AG04450 (cell line): ENCODE measurements at places on chromosomes 1 and 21.
A peak's percentile ranks its signal among the peaks of the same experiment; 100 is the strongest.

DNA sequence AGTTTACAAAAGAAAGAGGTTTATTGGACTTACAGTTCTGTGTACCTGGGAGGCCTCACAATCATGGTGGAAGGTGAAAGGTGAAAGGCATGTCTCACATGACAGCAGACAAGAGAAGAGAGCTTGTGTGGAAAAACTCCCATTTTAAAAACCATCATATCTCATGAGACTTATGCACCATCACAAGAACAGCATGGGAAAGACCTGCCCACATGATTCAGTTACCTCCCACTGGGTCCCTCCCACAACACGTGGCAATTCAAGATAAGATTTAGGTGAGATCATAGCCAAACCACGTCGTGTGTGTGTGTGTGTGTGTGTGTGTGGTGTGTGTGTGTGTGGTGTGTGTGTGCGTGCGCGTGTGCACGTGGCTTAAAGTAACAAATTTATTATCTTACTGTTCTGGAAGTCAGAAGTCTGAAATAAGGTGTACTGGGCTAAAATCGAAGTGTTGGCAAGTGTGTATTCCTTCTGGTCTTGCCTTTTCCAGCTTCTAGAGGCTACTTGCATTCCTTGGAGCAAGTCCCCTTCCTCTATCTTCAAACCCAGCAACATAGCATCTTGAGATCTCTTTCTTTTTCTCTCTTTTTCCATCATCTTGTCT lies 48.1 kb upstream of the MPC2 start:
- DNase-seq = no peak

GRCh38 chr1:163298365-163298764 lies 23.4 kb upstream of the NUF2 start:
- no peak for DNase-seq

- DNase-seq = no peak
Measured at GRCh38 chr21:34252751-34253150, 111.1 kb upstream of the KCNE2 start.

- no peak for DNase-seq
Measured at GRCh38 chr21:44643741-44644310, 2.4 kb upstream of the KRTAP10-11 start.

DNA sequence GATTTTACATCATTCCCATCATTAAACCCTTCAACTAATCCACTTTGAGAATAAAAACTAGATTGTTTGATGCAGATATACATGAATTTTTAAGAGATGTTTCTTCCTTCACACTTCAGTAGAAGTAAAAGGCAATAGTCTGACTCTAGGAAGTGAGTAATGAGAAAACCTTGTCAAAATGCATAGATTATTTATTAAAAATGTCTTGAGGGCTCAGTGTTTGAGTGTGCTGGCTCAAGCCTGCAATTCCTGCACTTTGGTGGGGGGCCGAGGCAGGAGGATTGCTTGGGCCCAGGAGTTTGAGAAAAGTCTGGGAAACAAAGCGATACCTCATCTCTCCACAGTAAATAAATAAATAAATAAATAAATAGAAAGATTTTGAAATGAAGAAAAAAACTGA lies 177.1 kb downstream of the NEGR1 start:
- no peak for DNase-seq

DNA sequence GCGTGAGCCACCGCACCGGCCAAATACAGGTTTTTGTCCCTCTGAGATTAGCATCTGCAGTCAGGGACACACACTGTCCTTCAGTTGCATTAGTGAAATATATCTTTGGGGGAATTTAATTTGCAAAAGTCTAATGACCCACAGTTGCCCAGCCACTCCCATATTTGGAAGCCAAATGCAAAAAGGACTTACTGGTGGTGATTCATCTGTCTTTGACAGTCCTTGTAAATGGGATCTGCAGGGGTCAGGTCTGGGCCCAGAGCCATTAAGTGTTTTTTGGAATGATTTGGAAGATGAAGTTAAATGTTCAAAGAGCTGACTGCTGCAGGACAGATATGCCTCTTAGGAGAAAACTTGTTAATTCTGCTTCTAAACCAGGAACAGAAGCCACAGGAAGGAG lies 44.6 kb upstream of the DNASE2B start:
- DNase-seq = no peak

- DNase-seq = no peak
Measured at GRCh38 chr1:247421074-247421473, 5.1 kb downstream of the NLRP3 start.

- peak; percentile 86 for DNase-seq
Measured at GRCh38 chr1:234963180-234963903, 165.3 kb downstream of the TOMM20 start.

DNA sequence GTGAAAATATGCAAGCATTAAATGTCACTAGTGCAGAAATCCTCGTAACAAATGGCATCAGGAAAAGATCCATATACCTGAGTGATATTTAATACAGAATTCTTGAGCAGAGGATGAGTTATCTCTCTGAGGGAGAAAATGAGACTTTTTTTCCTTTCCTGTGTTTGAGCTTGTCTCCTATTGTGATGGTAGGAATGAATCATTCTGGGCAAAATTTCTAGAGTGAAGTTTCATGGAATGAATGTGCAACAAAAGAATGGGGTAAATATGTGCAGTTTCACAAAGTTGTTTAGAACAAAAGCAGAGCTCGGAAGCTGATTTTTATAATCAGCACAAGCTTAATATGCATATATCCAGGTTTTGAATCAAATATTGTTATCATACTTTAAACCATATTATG lies 4.6 kb downstream of the CTPS1 start:
- no peak for DNase-seq

- no peak for DNase-seq
Measured at GRCh38 chr1:160489513-160490261, 33.4 kb downstream of the SLAMF6 start.

DNA sequence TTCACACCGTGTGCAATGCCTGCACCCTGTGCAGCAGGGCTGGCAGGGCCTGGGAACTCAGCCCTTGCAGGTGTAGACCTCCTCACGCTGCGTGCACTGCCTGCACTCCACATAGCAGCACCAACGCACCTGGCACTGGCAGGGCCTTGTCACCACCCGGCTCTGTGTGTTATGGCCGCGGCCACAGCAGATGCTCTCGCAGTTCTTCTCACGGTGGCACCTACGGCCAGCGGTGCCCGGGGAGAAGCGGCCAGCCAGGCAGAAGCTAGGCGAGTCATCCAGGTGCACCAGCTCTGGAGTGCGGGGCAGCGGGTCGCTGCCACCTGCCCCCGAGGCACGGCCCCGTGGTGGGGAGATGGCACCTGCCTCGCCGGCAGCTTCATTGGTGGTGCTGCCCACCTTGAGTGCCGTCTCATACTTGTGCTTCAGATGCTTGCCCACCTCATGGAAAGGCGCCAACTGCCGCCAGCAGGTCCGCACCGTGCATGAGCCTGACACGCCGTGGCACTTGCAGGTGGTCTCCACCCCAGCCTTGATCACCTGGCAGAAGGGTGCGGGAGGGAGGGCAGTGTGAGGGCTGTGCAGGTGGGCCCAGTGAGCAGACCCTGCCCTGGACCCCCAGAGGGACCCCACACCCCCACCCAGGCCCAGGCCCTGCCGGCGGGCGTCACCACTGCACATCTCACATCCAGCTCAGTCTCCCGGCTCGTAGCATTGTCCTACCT lies 26.1 kb downstream of the WNT9A start:
- DNase-seq = no peak

DNA sequence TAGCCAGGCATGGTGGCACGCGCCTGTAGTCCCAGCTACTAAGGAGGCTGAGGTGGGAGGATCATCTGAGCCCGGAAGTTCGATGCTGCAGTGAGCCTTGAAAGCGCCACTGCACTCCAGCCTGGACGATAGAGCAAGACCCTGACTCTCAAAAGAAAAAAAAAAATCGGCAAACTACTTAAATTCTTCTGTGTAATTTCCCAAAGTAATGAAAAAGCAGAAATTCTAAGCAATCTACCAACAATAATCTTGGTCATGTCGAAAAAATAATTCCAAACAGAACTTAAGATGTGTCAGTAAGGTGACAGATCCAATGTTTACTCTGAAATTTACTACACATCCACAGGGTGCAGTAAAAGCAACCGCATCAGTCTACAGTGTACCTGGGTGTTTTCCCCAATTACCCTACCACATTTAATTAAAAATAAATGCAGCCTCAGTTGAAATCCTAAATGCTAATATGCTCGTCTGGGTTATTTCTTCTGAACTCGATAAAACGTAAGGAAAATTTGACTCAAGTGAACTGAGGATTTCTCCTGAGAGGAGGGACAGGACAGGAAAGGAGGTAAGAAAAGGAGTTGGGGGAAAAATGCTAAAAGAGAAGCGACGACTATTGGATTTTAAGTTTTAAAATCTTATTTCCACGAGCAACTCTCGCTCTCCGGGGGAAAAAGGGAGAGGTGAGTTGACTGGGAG lies 801 bp downstream of the EPRS1 start:
- no peak for DNase-seq

- no peak for DNase-seq
Measured at GRCh38 chr1:194366705-194367104, 1180.3 kb upstream of the B3GALT2 start.

- DNase-seq = no peak
Measured at GRCh38 chr1:180167021-180167701, 12.5 kb downstream of the QSOX1 start.

- no peak for DNase-seq
Measured at GRCh38 chr1:98203466-98203865, 282.6 kb upstream of the DPYD start.

- DNase-seq = no peak
Measured at GRCh38 chr1:15799928-15800835, 7.3 kb downstream of the UQCRHL start.

DNA sequence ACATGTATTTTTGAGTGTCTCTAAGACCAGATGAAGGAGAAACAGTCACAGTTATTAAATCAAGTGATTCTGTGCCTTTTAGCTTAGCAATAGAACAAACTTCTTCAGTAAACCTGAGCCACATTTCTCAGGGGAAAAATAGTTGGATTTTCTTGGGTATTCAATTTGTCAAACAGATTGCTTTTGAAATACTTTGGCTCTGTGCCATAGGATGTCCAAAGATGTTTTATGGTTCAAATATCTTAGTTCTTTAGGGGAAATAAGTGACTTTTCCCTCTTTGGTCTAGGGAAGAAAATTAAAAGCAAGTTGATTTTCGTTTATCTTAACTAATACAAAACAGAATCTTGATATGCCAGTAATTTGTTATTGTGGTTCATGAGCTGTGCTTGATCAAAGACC lies 125.9 kb downstream of the ATP5PO start:
- DNase-seq = no peak

- no peak for DNase-seq
Measured at GRCh38 chr1:212035835-212036605, 472 bp downstream of the DTL start.

- no peak for DNase-seq
Measured at GRCh38 chr1:28577738-28578536, 14.1 kb upstream of the RAB42 start.

GRCh38 chr21:42460391-42461184 lies 35.4 kb downstream of the RSPH1 start:
- DNase-seq = no peak

- no peak for DNase-seq
Measured at GRCh38 chr1:62457955-62458354, 21.1 kb downstream of the USP1 start.

GRCh38 chr1:170009551-170009950 lies 64.9 kb downstream of the KIFAP3 start:
- no peak for DNase-seq

DNA sequence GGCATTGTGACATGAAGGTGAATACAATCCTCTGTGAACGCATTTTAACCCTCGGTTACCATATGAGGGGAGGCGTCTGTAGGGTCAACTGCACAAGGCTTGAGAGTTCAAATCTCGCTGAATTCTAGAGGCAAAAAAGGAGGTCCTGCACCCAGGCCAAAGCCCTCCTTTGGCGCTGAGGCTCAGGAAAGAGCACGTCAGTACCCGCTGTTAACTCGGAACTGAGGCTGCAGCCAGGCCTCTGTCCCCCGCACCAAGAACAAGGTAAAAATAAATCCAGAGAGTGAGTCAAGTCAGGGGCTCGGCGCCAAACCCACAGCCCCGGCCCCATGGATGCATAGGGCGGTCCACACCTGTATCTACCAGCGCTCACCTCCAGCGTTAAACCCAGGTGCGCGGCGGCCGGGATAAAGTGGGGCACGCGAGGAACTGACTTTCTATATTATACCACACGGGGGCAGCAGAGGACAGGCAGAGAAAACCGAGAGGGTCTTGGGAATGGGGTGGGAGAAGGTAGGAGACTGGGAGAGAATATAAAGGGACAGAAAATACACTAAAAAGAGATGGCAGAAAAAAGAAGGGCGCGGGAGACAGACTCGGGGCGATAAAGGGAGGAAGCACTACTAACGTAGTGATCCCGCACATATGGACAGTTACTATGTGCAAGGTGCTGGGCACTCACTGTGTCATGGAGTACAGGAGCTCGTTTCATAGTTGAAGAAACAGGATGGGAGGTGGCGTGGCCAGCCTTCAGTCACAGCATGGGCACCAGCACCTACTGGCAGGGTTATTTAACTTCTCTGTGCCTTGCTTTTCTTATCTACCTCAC lies 54.9 kb downstream of the DMRTA2 start:
- no peak for DNase-seq

- DNase-seq = no peak
Measured at GRCh38 chr1:29471487-29472313, 235.4 kb downstream of the PTPRU start.

DNA sequence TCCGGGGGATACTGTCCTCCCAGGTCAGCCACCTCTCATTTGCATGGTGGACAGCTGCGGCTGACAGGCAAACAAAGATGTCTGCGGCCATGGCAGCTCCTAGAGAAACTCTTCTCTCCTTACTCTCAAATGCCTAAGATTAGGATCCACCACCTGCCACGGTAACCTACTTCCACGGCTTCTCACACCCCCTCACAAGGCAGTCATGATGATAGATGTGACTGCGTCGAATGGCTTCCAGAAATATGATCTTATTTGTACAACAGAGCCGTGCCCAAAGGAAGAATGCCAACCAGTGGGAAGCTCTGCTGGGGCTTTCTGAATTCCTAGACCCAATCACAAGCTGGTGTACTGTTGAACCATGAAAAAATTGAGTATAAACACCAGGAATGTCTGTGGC lies 73.4 kb downstream of the BACE2 start:
- DNase-seq = no peak

DNA sequence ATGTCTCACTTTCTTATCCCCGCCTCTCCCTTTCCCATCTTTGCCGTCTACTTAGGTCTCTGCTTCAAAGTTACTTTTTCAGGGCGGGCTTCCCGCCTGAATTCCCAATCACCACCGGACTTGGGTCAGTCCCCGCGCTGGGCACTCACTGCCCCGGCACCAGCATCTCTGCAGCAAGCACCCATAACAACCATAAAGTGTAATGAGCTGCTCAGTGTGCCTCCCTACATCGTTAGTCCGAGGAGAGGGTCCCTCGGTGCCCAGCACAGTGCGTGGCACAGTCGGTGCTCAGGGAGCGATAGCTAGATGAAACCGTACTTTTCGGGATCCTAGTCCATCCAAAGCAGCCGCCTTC lies 633 bp upstream of the CTPS1 start:
- no peak for DNase-seq

- DNase-seq = no peak
Measured at GRCh38 chr1:198864695-198865094, 225.9 kb downstream of the PTPRC start.

GRCh38 chr1:156904187-156904959 lies 10.9 kb downstream of the PEAR1 start:
- DNase-seq = no peak

GRCh38 chr1:37947364-37947763 lies 511 bp upstream of the INPP5B start:
- no peak for DNase-seq

- no peak for DNase-seq
Measured at GRCh38 chr1:46708121-46708520, 10.8 kb downstream of the EFCAB14 start.

GRCh38 chr1:248805876-248806275 lies 19.8 kb downstream of the SH3BP5L start:
- no peak for DNase-seq
